Fibroblast of the conjunctiva (primary cell): ENCODE measurements at places on chromosomes 12 and 14.

DNA sequence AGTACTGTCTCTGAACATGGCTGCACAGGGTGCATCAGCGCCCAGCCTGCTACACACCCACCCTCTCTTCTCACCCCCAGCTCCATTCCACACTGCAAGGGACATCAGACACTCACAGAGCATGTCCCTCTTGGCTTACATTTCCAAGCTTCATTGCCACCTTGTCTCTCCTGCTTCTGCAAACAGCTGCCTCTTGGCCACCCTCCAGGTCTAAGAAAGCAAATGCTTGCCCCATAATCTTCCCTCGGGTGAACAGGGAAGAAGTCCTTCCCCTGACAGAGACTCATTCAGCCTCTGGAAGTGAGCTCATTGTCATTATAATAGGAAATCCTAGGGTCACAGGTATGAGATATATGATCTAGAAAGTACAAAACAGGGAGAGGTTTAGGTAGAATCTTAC is 505.2 kb downstream of the RMST start:
- DNase-seq: no peak

GRCh38 chr12:121974026-121974985 is 47.4 kb upstream of the BCL7A start:
- no peak for DNase-seq

DNA sequence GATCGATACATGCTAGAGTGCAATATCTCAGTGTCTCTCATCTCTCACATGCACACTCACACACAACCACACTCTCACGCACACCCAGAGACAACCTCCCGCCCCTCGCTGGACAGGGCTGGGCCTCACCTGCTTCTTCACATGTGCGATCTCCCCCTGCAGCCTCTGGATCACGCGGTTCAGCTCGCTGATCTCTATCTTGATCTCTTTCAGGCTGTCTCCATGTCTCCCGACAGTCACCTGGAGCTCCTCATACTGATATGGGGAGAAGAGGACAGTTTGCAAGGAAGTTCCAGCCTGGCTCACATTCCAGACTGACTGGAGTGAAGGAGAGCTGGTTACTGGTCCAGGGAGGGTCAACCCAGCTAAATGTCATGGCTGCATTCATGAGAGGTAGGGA is 4.4 kb downstream of the KRT2 start:
- DNase-seq: no peak

DNA sequence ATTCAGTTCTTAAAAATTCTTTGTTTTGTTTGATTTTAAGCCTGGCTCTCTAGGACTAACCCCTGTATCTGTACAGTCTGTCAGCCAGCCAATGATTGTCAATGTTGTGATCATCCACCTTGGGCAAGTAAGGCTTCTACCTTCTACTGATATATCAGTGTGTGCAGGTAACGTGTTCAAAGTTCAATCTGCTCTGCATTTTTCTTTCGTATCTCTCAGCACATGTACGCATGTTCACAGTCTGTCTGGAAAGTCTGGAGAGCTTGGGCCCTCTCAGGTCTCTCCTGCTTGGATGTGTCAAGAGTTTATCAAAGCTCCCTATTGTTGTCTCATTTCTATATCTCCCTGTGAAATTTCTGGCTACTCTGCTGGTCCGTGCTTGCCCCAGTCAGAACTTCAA is 138.6 kb upstream of the VRK1 start:
- DNase-seq: no peak

DNA sequence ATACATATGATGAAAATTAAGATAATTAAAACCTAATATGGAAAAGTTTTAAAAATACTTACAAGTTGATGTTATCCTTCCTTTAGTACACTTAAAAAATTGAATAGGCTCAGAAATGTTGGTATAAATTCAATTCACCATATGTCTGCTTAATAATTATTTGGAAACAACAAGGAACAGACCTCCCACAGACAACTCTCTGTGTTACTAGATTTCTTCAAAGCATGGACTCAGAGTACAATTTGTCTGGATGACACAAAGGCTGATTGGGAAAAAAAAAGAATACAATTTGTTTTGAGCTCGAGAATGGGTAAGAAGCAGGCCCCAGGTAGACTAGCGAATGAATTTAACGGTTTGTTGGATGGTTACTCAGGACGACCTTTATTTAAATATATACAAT is 48.9 kb upstream of the BTG1 start:
- DNase-seq: no peak

- DNase-seq: no peak
Observed at GRCh38 chr12:120847392-120847791, 56.8 kb downstream of the SPPL3 start.

GRCh38 chr14:99596772-99597171 is 7.2 kb downstream of the CCDC85C start:
- DNase-seq: no peak

- DNase-seq: no peak
Observed at GRCh38 chr12:7118881-7119280, 9.8 kb downstream of the RBP5 start.

- peak; percentile 5 for DNase-seq
Observed at GRCh38 chr12:119780786-119781434, 96.2 kb downstream of the CIT start.

GRCh38 chr14:54369343-54369742 is 27.5 kb upstream of the CDKN3 start:
- DNase-seq: no peak

DNA sequence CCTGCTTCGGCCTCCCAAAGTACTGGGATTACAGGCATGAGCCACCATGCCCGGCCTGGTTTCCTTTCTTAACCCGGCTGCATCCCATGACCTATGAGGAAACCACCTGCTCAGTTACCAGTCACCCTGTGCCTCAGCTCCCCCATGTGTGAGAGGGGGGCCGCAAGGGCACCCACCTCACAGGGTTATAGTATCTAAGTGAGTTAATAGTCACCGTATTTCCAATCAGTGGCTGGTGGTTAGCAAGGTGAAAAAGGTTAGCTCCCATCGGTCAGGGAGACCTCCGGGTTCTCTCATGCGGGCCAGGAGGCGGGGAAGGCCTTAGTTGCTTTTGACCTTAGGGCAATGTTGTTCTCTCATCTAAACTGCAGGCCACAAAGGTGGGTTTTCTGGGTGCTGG is 6.7 kb downstream of the LRP1 start:
- DNase-seq: no peak

- no peak for DNase-seq
Observed at GRCh38 chr14:47439953-47440352, 235.5 kb downstream of the MDGA2 start.

DNA sequence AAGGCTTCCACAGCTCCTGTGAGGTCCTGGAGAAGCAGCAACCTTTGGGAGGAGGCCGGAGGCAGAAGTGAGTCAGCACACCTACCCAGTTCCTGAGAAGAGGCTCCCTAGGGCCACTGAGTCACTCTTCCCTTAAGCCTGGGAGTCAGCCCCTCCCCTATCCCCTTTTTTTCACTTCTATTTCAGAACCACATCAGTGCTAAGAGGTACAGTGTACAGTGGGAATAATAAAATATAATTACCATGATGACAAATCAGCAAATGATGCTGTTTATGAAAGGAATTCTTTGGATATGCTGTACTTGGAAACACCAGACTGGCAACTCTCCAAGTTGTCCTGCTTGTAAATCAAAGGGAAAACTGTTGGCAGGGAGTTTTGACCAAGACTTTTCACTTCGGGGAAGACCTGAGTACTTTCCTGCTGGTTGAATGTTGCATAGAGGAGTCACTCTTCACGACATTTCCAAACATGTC is 7.8 kb upstream of the TBPL2 start:
- peak; percentile 72 for DNase-seq

DNA sequence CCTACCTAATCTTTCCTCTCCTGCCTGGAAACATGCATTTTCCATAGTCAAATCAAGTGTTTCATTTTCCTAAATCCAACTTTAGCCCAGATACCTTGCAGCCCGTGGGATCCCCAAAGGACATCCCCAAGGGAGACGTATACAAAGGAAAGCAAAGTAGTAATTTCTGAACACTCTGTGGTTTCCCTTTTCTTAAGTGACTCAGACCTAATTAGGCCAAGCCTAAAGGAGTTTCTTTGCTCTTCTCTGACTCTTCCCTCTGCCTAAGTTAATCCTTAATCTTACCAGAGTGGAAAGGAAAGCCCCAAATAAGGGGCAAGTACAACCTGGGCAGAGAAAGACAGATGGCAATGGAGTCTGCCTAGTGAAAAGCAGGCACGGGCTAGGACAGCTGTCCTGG is 250.3 kb downstream of the SPTSSA start:
- no peak for DNase-seq

- DNase-seq: peak; percentile 94
Observed at GRCh38 chr12:98418357-98419075, 96.9 kb upstream of the TMPO start.

- no peak for DNase-seq
Observed at GRCh38 chr12:116146386-116146785, 131.1 kb downstream of the MED13L start.

GRCh38 chr12:47102406-47102805 is 22.6 kb upstream of the AMIGO2 start:
- DNase-seq: no peak

DNA sequence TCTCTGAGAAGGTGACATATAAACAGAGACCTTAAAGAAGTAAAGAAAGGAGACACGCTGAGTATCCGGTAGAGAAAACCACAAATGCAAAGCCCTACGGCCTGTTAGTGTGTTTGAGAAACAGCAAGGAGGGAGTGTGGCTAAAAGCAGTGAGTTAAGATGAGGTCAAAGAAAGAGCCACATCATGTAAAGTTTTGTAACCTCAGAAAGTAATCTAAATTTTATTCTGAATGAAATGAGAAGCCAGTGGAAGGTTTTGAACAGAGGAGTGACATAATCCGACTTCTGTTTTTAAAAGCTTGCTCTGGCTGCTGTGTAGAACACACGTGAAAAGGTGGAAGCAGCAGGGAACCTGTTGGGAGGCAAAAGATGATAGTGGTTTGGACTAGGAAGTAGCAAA is 32.6 kb downstream of the PPP2R5E start:
- DNase-seq: no peak

GRCh38 chr12:99223579-99223978 is 424.0 kb upstream of the GARIN6 start:
- no peak for DNase-seq

DNA sequence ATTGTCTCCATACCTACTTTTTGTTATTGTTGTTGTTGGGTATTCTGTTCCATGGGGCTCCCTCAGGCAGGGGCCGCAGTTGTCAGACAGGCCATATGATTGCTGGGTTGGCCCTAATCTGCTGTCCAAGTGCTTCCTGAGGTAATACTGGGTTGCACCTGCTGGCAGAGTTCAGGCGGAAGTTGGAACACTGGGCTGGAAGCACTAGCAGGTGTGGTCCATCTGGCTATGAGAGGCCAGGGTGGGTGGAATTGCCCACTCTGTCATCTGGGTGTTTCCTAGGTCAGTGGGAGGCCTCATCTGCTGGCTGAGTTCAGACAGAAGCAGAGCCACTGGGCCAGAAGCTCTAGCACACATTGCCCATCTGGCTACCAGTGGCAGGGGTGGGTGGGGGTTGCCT is 81.3 kb upstream of the NID2 start:
- DNase-seq: no peak

GRCh38 chr12:4496145-4496838 is 42.4 kb upstream of the RAD51AP1 start:
- DNase-seq: no peak

GRCh38 chr12:71438670-71439361 is 782 bp upstream of the LGR5 start:
- no peak for DNase-seq

DNA sequence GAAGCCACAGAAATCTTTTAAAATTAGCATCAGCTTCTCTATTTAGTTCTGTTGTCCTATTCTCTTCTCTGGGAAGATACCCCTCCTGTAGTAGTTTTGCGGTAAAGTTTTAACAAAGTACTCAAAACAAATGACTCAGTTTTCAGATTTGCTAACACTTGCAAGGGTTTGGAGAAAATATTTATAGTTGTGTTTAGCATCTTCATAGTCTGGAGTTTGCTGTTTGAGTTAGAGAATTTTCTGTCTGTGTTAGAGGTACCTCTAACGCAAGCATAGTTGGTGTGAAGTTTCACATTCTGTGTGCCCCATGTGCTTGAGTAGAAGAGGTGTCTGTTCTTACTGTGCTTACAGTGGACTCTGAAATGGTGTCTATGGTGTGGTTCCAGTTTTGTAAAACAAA is 36.0 kb downstream of the ANKRD9 start:
- no peak for DNase-seq

- no peak for DNase-seq
Observed at GRCh38 chr14:74503291-74503937, 9.8 kb downstream of the ISCA2 start.

DNA sequence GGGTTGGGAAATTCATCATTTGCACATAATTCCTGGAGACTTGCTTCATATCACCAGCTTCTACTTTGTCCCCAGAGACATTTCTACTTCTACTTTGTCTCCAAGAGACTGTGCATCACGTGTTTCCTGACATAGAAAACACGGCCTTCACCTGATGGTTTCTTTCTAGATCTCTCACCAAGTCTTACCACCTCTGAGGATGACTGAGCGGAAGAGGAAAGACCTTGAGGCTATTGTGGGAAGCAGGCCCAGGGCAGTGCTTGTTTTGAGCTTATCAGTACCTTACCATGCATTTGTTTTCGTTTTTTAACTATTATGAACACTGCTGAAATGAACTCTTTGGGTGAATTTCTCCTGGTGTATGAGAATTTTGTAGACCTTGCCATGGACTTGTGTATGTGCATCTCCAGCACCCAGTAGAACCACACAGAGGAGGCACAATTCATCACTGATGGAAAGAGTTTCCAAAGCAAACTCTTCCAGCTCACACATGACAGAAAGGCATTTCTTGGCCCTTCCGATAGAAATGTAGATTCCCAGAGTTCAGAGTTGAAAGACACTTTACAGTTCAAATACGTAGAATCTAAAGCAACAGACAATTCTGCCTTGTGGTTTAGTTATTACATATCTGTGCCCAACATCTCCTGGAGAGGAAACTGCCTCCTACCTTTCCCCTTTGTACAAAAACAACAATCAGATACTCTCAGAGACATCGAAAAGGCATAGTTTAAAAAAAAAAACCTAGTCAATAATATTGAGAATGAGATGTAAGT is 434.7 kb downstream of the FUT8 start:
- no peak for DNase-seq

DNA sequence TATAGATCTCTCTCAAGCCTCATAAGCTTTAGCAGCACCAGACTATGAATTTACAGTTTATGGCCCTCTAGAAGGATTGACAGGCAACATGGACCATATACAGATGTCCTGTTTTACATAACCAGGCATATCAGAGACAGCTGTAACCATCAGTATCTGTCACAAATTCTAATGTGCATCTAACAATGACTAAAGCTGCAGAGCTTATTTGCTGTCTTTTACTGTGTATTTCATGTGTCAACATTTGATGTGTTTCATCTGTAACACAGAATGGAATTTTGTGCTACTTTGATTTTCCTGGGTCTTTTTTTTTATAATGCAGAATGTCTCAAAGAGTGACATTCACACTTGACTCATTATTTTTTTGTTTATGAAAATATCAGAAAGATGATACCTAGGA is 348.3 kb downstream of the SLC16A7 start:
- DNase-seq: no peak

DNA sequence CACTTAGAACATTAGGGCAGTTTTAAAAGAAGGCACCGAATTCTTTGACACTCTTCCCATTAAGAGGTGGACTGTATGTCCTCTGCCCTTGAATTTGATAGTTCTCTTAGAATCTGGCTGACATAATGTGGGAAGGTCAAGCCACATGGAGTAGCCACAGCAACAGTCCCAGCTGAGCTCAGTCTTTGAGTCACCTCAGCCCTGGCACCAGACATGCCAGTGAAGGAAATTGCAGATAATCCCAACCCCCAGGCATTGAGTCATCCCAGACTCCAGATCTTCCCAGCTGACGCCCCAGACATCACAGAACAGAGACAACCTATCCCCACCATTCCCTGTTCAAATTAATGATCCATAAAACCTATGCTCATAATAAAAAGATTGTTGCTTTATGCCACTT is 83.4 kb downstream of the GTF2A1 start:
- no peak for DNase-seq
